ENCODE measurements at places on chromosomes 5 and 9. TPM values are rescaled to one million over a fixed set of nuclear protein-coding genes. Genes with fewer than 3 reads are reported as not detected.

DNA sequence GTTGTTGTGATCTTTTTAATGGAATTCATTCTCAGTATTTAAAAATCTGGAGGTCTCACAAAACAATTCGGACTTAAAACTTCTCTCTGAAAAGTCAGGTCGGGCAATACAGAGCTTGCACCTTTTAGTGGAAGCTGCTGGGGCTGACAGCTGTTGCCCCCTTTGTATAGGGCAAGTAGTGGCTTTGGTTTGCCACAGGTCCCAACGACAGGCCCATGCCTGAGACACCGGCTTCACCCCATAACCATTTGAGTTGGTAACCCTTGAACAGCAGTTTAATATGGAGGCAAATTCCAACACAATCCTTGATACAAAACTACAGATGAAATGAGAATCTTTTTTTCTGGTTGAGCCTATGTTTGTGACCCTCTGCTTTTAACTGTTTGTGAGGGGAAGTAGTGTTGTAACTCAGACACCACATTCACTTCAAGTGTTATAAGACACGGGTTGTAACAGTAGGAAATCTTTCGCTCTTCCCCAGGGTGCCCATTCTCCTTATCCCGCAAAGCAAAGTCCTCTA, 752 bp upstream of the GLRX start:
- no peak for DNase-seq

DNA sequence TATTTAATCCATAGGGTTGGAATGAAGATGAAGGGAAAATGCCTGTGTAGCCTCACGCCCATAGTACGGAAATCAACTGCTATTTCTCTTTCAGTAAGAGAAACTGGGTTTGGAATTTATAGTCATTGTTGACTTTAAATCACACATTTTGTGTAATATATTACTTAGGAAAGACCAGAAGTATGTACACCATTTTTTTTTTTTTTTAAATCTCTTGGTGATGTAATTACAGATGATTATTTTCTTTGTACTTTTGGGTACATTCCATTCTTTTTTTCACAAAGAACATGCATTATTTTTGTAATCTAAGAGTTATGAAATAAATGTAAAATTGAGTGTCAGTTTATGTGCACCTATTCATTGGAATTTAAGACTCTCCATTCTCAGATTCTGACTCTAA, 45.7 kb downstream of the POC5 start:
- DNase-seq: no peak

DNA sequence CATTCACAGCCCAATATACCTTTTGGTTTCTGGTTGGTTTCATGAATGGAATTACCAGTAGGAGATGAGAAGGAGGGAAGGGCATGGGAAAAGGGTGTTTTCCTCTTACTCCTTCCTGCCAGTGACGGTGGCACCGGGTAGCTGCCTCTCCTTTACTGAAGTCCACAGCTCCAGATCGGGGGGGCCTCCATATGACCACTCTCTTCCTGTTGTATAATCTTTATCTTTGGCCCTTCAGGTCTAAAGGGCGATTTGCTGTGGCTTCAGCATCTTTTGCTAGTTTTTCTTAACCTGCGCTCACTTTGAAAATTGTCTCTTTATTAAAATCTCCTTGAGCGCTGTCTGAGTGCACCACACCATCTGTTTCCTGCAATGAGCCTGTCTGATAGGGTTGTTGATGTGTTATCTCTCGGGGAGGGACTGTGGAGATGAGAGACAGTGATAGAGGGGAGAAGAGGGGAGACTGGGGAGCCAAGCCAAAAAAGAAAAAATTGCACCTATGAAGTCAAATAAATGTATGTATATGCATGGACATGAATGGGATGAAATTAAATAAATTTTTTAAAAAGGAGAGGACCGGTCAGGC, 449.3 kb upstream of the KLF4 start:
- DNase-seq: no peak

DNA sequence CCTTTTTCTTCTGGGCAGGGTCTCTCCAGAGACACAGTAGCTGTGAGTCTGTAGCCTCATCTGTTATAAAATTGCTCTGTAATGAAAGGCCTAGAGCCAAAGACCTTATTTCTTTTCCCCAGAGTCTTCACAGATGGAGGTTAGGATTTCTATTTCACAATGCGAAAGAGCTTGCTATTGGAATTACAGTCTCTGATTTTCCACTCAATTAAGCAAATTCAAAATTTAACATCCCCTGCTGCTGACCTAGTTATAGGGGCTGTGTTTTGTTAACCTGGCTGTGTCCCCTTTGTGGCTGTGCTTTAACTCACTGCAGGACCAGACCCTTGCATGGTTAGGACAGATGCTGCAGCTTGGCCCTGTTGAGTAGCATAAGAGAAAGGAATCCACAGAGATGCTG, 190.3 kb upstream of the NMUR2 start:
- DNase-seq: no peak

DNA sequence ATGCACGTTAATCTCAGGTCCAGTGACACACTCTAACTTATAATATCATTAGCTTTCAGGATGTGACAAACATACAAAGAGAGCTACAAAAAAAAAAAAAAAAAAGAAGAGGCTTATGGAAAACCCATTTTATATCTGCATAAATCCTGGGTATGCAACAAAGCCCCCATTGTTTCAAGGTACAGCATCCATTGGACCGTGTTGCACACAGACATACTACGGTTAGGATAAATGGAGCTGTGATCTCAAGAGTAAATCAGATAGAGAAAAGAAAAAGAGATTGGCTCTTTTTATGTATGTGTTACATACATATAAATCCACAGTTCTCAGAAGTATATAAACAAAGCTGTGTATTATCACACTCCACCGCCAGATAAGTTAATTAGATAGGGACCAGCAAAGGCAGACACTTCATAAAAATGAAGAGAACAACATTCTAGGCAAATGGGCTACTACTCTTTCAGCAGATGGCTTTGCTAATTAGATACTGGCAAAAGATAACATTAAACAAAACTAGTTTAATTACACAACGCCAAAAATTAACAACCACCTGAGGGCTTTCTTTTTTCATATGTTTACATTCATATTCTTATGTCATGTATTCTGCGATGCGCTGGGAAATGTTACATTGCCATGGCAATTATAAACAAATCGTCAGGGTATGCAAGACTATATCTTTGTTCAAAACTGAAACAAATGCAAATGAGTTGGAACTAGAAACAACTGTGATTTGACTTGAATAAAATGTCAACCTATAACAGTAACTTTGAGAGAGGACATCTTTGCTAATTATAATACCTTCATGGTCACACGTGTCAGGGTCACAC, 304.2 kb downstream of the SEMA5A start:
- no peak for DNase-seq

GRCh38 chr5:126122942-126123341, 300.3 kb upstream of the GRAMD2B start:
- DNase-seq: no peak

DNA sequence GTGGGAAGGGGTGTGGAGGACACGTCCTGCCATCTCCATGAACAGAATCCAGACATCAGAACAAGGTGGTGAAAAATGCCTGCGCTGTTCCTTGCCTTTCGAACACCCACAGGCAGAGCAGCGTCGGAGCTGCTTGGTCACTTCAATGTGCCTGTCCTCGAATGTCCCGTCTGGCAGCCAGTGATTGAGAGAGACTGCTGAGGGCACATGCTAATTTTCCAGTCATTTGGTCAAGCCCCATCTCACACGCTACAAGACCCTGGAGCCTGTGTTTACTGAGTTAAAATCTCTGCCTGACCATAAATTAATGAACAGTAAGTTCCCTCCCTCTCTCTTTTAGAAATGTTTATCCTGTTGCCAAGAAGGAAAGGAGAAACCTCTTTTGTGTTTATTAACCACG, 149.3 kb downstream of the NTRK2 start:
- DNase-seq: no peak

DNA sequence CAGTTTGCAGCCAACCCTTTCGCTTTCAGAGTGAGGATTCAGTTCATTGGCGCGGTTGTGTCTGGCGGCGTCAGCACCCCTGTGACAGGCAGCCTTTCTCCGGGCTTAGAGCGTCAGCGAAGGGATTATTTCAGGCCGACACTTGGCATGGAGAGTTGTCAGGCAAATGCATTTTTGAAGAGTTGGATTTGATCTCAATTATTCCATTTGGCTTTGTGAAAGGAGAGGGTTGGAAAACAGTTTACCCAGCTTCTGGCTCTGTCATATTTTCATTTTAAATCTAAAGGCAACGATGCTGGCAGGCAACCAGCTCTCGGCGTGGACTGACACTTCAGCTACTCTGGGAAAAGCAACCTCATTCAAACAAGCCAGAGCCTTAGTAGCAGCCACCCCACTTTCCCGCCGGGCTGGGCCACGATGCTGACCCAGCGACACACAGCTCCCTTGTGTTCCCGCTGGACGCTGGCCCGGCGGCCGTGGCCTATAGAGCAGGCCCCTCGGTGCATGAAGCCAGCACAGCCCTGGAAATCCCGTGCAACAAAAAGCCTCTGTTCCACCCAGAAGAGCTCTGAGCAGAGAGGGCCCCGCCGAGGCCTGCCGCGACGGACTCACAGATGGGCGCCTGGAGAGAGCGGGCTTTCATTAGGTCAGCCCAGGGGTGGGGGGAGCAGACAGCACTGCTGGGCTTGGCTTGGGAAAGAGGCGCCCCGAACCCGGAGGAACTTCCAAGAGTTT, 28.9 kb upstream of the LPCAT1 start:
- no peak for DNase-seq

GLRA1 gene
- not detected for total RNA-seq

SPINK6 gene
- total RNA-seq: not detected

All from H4 (cell line).